Sigmoid colon (tissue), 7 donors: ENCODE measurements at places on chromosomes 3 and 15.

- DNase-seq, result no peak
These were observed 11.8 kb upstream of the SLC2A2 start for GRCh38 chr3:171038342-171038741.

DNA sequence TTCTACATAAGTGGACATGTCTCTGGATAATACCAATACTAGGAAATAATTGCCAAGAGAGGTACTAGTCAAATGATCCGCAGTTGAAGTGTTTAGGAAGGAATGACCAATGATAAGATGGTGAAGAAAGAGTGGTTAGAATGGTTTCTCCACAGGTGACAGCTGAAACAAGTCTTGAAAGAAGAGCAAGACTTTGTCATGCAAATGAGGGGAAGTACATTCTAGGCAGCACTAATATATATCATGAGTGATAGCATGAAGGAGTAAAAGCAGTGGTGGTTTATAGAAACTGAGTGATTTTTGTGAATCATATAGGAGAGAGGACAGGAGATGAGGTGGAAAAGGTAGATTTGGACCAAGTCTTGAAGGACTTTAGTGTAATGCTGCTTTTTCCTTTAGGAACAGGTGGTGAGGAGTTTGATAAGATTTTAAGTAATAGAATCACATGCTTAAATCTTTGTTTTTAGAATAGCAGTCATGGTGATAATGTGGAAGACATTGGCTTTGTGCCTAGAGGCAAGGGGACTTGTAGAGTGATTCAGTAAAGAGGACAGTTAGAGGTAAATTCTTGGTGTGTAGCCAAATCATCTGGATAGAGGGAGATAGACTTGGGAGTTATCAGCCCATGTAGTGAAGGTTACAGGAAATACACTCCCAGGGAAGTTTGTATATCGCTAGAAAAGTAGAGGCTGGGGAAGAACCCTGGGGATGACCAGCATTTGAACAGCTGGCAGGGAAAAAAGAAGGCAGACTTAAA lies 31.9 kb downstream of the SLMAP start:
- no peak for DNase-seq

- no peak for DNase-seq
These were observed 35.0 kb downstream of the RASA2 start for GRCh38 chr3:141521781-141522180.

DNA sequence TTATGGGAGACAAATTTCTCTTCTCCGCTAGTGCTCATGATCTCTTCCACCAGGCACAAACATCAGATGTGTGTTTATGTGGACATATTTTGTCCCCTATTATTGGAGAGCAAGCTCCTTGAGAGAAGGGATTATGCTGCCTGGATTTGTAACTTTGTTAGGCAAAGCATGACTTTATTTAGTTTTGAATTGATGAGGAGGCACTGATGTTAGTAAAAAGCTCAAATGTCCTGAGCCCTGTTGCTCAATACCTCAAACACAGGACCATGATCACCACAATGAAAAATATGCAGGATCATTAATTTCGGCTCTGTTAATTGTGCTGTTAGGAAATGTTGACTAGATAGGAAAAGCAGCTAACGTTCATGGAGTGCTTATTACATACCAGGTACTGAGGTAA lies 29.1 kb downstream of the SCG5 start:
- no peak for DNase-seq

DNA sequence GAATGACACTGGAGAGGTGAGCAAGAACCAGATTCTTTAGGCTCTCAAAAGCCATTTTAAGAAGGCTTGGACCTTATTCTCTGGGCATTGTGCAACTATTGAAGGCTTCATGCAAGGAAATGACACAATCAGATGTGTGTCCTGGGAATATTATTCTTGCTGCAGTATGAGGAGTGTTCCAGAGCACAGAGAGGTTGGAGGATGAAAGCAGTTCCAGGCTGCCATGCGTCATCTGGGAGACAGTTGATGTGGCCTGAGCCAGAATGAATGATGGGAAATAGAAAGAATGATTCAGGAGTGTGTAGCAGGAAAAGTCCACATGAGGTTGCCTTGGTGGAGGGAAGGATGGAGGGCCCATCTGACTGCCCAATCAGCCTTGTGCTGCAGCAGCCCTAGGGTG lies 123.1 kb downstream of the CHCHD6 start:
- no peak for DNase-seq

DNA sequence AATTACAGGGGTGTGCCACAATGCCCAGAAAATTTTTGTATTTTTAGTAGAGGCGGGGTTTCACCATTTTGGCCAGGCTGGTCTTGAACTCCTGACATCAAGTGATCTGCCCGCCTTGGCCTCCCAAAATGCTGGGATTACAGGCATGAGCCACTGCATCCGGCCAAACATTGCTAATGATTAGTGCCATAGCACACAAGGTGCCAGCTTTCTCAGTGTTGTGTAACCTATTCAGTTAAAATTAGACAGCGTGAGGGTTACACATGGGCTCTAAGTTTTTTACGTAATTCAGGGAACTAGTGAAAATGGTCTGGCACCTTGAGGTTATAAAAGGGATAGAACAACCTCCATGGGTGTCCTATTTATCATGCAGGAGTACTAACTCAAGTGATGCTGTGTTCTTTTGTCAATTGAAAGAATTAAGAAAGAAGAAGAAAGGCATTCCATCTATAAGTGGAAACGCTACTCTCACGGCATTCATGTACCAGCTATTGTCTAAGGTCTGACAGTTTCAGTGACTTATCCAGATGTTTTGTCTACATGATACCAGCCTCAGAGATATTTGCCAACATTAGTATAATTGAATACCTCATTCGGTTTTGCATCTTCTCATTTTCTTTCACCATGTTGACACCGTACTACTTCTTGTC lies 84.7 kb downstream of the EOMES start:
- no peak for DNase-seq
